ENCODE measurements at places on chromosomes 12 and 14. TPM values are rescaled to one million over a fixed set of nuclear protein-coding genes. Genes with fewer than 3 reads are reported as not detected.

DNA sequence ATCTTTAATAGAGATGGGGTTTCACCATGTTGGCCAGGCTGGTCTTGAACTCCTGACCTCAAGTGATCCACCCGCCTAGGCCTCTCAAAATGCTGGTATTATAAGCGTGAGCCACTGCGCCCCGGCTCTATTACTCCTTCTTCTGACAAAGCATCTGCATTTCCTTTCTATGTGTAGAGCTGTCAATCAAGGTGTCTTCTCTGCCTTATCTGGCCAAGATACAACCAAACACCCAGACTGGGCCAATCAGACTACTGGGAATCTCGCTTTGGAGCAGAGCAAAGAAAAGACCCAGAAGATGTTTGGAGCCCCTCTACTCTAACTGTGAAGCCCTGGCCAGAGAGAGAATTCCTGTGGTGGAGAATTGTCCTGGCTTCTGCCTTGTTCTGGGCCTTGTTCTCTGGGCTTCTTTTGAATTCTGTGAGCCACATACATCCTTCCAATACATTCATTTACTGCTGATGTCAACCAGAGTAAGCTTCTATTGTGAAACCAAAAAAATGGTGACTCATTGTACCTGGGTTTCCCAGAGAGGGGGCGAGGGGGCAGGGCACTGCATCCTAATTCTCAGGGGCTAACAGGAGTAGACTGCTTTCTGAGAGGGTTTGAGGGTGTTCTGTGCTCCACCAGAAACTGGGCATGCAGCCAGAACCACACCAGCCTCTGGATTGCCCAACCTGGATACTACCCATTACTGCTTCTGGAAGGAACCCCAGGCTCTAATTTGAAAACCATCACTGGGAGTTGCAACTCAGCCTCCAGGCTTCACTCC, 18.8 kb upstream of the FLVCR2 start:
- H3K36me3 ChIP-seq, result peaks cover 20% of the 10 kb centered on the region
- no peaks in the 10 kb centered on the region for H3K27me3 ChIP-seq
- peak overlapping the region; percentile 17 for H3K4me3 ChIP-seq
- H3K27ac ChIP-seq, result peak overlapping the region; percentile 99
- peaks cover 60% of the 10 kb centered on the region for H3K4me1 ChIP-seq

GRCh38 chr12:66398931-66399910, 96.9 kb downstream of the HELB start:
- H3K27me3 ChIP-seq, result peaks cover 10% of the 10 kb centered on the region
- no peak overlapping the region for H3K4me3 ChIP-seq

- H3K27ac ChIP-seq, result no peak overlapping the region
- H3K4me1 ChIP-seq, result peaks cover 38% of the 10 kb centered on the region
- no peaks in the 10 kb centered on the region for H3K36me3 ChIP-seq
- no peak for DNase-seq
- peak overlapping the region; percentile 83 for H3K4me3 ChIP-seq
These were observed 4.4 kb upstream of the ZNF839 start for GRCh38 chr14:102315121-102315520.

GRCh38 chr12:49984476-49985359, 12.0 kb downstream of the AQP6 start:
- H3K4me3 ChIP-seq, result no peak overlapping the region
- no peak overlapping the region for H3K27ac ChIP-seq
- H3K36me3 ChIP-seq, result peaks cover 39% of the 10 kb centered on the region
- no peaks in the 10 kb centered on the region for H3K27me3 ChIP-seq
- H3K4me1 ChIP-seq, result peaks cover 8% of the 10 kb centered on the region
- DNase-seq, result no peak

Gene SETD3
- 53.7 TPM for total RNA-seq

Gene DEGS2
- 0.16 TPM for total RNA-seq

Gene NIN
- 43.0 TPM for total RNA-seq
